ENCODE measurements at places on chromosomes 6 and 20.

DNA sequence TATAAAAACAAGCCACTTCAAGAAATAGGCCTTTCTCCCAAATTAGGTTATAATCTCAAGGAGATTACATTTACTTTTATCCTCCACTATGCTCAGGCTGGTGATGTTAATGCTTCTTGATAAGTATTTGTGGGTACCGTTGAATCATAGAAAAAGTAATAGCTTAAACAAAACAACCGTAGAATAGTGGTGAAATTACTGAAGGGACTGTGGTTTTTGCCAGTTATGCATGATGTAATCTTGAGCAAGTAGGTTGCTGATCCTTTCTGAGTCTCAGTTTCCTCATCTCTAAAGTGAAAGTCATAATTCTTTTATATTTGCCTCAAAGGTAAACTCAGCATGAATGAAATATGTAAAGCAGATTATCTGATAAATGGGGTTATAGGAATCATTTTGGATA is 187.3 kb upstream of the JAG1 start:
- DNase-seq: peak; percentile 81

- DNase-seq: peak; percentile 38
These were observed 514 bp downstream of the TCFL5 start for GRCh38 chr20:62860924-62861691.

- no peak for DNase-seq
These were observed 15.7 kb downstream of the CPNE5 start for GRCh38 chr6:36823421-36824096.

- DNase-seq: peak; percentile 45
These were observed 36.2 kb downstream of the FOXO3 start for GRCh38 chr6:108596956-108597355.

GRCh38 chr6:43086022-43086658 is 10.0 kb downstream of the PTK7 start:
- DNase-seq: no peak

Data from epithelial cell of esophagus (primary cell).